ENCODE measurements at places on chromosomes 3 and 15. TPM values are rescaled to one million over a fixed set of nuclear protein-coding genes. Genes with fewer than 3 reads are reported as not detected.

TMEM40 gene
- not detected for total RNA-seq

LINGO1 gene
- 0.11 TPM for total RNA-seq

CCDC39 gene
- total RNA-seq, result not detected

CTSH gene
- 4.8 TPM for total RNA-seq

PTPN9 gene
- total RNA-seq, result 25.0 TPM

ADAMTS7 gene
- 5.1 TPM for total RNA-seq

RASL12 gene
- total RNA-seq, result 0.52 TPM

SNX22 gene
- total RNA-seq, result 0.13 TPM

GATM gene
- 0.76 TPM for total RNA-seq

NOX5 gene
- total RNA-seq, result 0.26 TPM

RHCG gene
- total RNA-seq, result not detected

NCKIPSD gene
- 17.1 TPM for total RNA-seq

SCG5 gene
- 2.1 TPM for total RNA-seq

CSPG4 gene
- total RNA-seq, result 158 TPM

SLC22A13 gene
- 0.86 TPM for total RNA-seq

HDC gene
- not detected for total RNA-seq

Measured in articular chondrocyte of knee joint (primary cell).